GM12892 (cell line): ENCODE measurements at places on chromosomes 1 and 21.

- no peak for DNase-seq
Measured at GRCh38 chr1:108719656-108720435, 7.1 kb downstream of the FNDC7 start.

GRCh38 chr1:40783001-40783905, at the start of gene KCNQ4:
Gene KCNQ4, plus strand, starts transcription at chr1:40783787. Its CDS starts 307 bp downstream, at chr1:40784094.
- DNase-seq: no peak

DNA sequence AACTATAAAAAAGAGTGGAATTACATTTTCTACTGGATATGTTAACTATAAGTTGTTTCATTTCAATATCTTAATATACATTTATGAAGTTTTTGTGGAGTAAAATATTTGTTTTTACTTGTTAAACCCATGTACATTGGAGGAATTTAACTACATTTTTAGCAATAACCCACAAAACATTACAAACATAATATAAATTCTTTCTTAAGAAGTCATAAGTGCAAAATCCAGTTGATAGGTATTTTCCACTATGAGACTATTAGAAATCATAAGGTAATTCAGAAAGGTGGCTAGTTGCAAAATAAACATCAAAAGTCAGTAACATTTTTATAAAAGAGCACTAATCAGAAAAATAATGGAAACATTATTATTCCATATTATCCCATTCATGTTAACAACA, 73.9 kb upstream of the RRP15 start:
- no peak for DNase-seq

- DNase-seq: no peak
Measured at GRCh38 chr1:28233264-28233606, 406 bp upstream of the DNAJC8 start.

DNA sequence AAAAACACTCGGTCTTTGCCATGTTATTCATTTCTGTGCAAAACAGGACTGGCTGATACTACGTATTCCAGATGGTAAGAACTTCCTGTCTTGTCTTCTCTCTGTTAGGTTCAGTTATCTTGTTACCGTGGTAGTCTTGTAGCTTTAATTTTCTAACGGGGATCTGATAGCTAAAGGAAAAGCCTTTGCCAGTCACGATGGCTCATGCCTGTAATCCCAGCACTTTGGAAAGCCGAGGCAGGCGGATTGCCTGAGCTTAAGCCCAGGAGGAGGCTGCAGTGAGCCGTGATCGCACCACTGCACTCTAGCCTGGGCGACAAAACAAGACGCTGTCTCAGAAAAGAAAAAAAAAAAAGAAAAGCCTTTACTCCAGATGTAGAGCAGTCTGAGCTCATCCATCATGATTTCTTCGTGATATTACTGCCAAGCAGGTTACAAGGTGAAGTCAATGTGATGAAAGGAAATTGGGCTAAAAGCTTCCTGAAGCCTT, 11.1 kb upstream of the MSTO1 start:
- DNase-seq: no peak

DNA sequence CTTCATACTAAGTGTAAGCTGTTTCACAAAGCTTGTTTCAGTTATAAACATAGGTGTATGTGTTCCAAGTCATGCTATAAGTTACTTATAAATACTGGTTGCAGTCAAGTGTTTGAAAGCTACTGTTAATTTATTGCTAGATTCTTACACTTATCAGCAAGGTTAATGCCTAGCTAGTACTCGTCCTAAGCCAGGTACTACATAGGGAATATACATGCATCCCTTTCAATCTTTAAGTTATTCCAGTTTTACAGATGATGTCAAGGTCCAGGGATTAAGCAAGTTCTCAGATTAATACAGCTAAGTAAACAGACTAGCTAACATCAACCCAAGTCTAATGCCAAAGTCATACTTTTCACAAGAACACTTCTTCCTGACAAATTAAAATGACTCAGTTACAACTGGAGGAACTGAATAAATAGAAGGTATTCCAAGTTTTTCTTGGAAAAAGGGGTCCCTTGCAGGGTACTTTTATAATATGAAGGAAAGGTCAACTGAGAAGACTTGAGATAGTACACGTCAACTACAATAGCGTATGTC, 652.2 kb upstream of the USP24 start:
- DNase-seq: no peak

DNA sequence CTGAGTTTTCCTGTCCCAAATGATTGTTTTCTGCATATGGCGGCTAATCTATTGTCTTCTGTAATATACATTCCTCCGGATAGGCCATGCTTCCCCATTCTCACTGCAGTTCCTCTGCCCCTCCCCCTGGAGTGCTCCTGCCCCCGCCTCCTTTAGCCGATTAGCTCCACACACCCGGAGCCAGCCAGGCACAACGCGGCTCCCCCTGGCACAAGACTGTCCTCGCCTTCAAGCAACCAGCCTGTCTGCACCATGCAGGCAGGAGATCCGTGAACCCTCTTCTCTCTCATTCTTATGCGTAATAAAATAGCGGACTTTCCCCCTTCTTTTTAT, 18.0 kb downstream of the SERTAD4 start:
- DNase-seq: no peak

DNA sequence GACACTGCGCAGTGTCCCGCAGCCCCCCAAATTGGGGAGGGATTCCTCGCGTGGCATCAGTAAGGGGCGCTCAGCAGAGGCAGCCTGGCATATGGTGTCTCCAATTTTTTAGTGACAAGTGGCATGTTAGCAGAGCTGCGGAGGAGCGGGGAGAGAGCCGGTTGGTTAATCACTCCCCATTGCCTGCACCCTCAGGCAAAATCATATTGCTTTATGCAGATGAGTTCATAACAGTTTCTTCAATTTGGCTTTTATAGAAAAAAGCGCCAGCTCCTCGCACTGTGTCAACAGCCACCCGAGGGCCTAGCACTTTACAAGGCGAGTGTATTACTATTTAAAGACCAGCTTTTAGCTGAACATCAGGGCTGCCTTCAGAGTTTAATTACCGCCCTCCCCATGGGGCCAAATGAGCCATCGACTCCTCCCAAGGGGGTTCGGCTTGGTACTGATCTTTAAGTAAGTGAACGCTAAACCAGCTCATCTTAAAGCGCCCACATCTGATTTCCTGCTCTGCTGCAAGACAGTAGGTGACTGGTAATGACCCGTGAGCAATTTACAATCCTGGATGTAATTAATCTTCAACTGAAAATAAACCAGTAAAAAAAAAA, 298.9 kb downstream of the DSCAM start:
- no peak for DNase-seq

GRCh38 chr1:15459771-15460707, 3.5 kb downstream of the CELA2A start:
- no peak for DNase-seq

- DNase-seq: no peak
Measured at GRCh38 chr1:38071312-38072256, 25.0 kb upstream of the POU3F1 start.

DNA sequence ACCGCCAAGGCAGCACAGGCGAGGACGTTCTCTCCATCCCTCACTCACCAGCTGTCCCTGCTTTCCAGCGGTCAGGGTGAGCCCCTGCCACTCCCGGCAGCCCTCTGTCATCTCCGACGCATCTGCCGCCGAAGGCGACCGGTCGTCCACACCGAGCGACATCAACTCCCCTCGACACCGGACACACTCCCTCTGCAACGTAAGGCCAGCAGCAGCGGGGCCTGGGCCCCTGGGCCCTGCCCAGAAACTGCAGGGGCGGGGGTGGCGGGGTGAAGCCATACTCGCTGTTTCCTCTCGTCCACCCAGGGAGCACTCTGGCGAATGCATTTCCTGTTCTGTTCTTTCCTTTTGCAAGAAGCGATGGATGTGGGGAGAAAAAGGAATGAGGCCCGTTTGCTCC, 93.4 kb upstream of the TMEM51 start:
- no peak for DNase-seq

- no peak for DNase-seq
Measured at GRCh38 chr1:110114784-110115183, 2.5 kb downstream of the UBL4B start.

GRCh38 chr1:247528812-247529474, 7.3 kb downstream of the OR2C3 start:
- DNase-seq: no peak

DNA sequence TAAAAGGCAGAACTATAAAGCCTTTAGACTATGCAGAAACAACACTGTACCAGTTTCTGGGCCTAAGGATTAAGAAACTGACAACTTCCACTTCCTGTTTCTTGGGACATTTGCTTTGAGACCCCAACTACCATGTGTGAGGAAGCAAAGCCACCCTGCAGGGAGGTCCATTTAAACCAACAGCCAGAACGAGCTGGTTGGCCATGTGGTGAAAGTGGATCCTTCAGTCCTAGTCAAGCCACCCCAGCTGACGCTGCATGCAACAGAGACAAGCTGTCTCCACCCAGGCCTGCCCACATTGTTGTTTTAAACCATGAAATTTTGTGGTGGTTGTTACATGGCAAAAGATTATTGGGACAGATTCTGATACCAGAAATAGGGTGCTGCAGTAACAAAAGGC, 31.8 kb upstream of the SLFNL1 start:
- no peak for DNase-seq

DNA sequence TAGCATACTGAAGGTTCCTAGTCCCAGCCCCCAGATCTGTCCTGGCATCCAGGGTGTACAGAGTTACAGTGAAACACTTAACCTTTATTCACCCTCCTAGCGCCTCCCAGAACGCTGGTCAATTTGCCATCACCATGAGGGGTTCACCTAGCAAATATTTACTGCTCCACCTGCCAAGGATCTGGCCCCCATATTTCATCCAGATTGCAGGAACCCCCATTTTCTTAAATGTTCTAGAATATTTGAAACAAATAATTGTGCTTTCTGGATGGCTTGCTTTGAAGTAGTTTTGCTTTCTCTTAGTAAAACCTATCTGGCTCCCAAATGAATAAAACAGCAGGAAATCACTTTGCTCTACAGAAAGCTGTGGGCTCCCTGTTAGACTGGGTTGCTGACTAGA, 37.7 kb downstream of the KCNN3 start:
- DNase-seq: no peak

- no peak for DNase-seq
Measured at GRCh38 chr1:11704194-11704529, 12.7 kb downstream of the DRAXIN start.

- no peak for DNase-seq
Measured at GRCh38 chr1:15424146-15424667, 14.0 kb upstream of the CTRC start.

DNA sequence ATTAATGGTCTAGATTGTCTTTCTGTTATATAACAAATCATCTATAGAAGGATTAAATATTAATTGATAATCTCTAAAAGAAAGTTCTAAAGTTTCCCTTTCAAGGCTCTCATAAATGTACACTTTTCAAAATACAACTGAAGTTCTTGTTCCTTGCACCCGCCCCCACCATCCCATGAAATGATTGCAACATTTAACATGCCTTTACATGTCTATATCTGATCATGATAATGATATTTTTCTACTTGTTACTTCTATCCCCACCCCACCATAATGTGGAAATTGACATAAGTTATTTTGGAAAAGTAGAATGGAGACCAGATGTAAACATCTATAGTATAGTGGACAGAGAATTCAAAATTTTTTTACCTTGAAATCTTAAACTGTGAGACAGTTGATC, 186.6 kb downstream of the NTNG1 start:
- DNase-seq: no peak

GRCh38 chr1:152932170-152932811, 14.7 kb upstream of the SPRR5 start:
- no peak for DNase-seq

DNA sequence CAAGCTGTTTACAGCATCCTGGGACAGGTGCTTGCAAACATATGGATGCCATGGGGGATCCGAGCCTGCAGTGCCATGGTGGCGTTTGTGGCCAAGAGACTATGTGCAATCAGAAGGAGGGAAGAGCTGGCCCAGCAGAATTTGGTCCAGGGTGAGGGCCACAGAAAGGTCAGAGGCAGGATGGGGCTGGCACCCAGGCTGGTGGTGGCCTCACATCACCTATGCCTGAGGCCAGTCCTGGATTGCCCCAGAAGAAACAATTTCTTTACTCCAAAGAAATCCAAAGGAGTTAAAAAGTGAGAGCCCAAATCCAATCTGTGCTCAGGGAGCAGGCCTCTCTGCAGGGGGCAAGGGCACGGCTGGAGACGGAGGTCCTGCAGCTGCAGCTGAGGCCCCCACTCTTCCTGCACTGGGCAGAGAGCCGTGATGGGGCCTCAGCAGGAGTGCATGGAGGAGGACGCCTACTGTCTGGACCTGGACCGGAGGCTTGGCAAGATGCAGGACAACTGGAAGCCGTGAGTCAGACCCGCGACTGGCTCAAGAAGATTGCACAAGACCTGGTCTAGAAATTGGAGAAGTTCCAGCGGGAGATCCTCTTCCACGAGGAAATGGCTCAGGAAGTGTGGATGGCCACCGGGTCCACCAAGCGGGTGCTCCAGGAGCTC, 163.5 kb downstream of the RYR2 start:
- no peak for DNase-seq

- no peak for DNase-seq
Measured at GRCh38 chr21:46411691-46412090, 47.0 kb upstream of the DIP2A start.

DNA sequence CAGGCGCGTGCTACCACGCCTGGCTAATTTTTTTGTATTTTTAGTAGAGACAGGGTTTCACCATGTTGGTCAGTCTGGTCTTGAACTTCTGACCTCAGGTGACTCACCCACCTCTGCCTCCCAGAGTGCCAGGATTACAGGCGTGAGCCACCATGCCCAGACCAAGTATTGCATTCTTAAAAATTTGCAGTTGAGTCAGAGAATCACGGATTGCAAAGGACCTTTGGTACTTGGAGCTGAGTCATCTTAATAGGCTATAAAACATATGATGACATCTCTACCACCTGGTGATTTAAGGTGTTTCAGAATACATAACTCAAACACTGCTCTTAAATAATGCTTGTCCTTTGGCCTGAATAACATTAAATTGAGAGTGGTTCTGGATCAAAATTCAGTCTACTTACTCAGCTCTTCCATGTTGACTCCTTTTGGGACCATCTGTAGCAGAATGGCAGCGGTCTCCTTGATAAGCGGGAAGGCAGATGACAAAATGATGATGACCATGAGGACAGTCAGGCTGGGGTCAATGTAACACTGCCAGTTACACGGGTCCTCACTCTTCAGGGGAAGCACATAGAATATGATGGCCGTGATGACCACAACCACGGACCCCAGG, 10.4 kb downstream of the SLC30A10 start:
- DNase-seq: no peak

DNA sequence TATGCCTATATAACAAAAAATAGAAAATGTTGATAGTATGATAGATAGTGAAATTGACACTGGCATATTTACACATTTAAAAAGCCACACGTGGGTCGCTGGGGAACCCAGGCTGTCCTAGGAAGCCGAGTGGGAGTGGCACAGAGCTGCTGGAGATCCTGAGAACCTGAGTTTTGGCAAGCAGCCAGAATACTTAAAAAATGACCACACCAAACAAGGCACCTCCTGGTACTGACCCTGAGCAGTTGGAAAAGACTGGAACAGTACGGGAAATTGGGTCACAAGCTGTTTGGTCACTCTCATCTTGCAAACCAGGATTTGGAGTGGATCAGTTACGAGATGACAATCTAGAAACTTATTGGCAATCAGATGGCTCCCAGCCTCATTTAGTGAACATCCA, 111.5 kb downstream of the ZFYVE9 start:
- no peak for DNase-seq

DNA sequence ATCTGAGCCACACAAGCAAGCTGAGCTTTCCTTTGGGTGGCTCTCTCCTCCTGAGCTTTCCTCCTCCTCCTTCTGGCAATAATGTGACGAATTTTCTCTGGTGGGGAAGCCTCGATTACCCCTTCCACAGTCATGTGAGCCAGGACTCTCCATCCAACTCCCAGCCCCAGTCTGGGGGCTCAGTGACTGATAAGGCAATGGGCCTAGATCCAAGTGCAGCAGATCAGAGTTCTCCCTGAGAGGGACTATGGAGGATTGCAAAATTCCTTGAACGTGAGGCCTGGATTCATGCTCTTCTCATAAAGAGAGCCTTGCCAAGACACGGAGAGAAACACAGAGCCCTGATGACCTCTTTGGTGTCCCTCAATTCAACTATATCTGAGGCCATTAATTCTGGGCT, 31.3 kb upstream of the TRIM67 start:
- DNase-seq: no peak
